ENCODE measurements at places on chromosomes 11 and 22.

GRCh38 chr11:32172848-32173834 is 82.3 kb downstream of the RCN1 start:
- DNase-seq = no peak

GRCh38 chr22:27718186-27719035 is 83.1 kb downstream of the MN1 start:
- DNase-seq = peak; percentile 75

- no peak for DNase-seq
Observed at GRCh38 chr22:19811211-19811621, 43.5 kb downstream of the GNB1L start.

DNA sequence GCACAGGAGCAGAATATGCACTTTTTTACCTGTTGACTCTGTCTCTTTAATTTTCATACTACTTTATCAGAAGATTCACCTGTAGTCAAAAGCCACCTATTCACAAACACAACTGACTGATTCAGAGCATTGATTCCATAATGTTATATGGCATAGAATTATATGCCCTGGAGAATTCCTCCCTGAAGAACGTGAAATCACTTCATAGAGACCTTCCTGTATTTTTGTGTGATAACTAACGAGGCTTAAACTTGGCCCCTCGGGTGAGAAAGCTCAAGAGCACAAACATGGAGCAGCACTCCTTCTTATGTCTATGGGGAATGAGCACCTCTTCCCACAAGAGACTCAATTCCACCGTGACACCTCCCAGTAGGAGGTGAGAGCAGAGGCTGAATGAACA is at the start of gene OR10A6:
Gene OR10A6 (minus strand): TSS at position 101 of the 400 bp plus-strand sequence. CDS start 2,606 bp downstream, outside the sequence.
- DNase-seq = no peak

- no peak for DNase-seq
Observed at GRCh38 chr11:10428453-10428852, 26.6 kb upstream of the AMPD3 start.

DNA sequence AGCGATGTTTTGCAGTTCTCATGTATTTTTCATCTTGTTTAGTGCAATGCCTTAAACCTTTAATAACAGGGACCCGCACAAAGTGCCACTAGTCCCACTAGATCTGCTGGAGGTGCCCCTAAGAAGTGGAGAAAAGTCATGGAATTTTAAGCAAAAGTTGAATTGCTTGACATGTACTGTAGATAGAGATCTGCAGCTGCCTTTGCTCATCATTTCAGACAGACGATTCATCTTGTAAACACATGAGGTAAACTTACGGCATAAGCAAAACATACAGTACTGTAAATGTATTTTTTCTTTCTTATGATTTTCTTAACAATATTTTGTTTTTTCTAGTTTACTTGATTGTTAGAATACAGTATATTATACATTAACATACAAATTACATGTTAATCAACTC is 295.6 kb downstream of the CASP12 start:
- DNase-seq = no peak

- DNase-seq = no peak
Observed at GRCh38 chr11:72394416-72394815, 39.9 kb downstream of the CLPB start.

DNA sequence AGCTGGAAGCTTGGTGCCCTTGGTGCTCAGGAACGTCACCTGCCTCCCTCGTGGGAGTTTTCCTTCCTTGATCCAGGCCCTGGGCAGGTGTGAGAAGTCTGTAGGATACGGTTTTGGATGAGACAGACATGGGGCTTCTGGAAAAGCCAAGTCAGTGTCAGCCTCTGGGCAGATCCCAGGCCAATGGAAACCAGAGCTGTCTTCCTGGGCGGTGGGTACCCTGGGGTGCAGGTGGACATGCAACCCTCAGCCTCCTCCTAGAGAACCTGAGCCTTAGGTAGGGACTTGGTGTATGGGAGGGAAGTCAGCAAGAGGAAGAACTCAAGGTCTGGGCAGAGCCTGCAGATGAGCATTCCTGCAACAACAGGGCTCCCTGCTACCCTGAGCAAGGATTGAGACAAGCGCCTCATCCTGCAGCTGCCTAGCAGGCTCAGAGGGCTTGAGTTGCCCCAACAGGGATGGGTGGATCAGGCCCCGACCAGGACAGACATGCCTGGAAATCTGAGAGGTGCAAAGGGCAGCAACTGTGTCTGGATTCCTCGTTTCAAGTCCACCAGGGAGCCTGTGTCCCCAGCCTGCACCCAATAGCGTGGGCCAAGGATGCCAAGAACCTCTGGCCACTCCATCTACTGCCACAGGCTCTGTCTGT is 37.6 kb upstream of the SYT13 start:
- no peak for DNase-seq

- DNase-seq = peak; percentile 46
Observed at GRCh38 chr11:65593518-65594414, 1.8 kb downstream of the KCNK7 start.

DNA sequence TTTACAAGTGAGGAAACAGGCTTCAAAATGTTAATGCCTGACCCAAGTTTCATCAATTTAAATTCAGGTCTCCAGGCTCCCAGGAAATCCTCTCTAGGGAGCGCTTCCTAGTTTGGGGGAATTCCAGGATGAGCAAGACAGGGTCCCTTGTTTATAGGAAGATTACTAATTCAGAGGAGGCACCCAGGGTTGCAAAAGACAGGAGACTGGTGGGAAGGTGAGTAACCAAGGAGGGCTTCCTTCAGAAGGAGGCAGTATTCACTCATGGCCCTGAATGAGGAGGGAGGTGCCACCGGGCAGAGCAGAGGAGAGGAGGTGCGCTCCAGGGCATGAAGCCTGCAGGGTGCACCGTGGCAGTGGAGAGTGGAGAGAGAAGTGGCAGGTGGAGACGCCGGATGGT is 1.6 kb downstream of the TMEM132A start:
- no peak for DNase-seq

DNA sequence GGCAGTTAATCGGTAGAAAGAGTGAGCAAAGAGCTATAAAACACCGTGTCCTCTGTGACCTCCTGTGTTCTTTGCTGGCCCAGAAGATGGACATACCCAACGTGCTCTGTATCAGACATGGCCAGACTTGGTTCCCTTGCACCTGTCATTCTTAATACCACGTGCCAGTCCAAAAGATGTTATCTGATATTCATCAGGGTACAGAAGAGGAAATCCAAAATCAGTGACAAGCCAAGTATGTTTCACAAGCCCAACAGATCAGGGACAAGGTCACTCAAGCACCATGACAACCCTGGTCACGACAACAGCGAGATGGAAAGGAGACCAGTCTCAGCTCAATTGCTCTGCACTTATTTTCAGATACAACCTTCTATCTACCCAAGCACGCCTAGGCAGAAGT is 3.4 kb downstream of the LRP4 start:
- no peak for DNase-seq

GRCh38 chr11:88284336-88285050 is 53.0 kb downstream of the CTSC start:
- no peak for DNase-seq

GRCh38 chr22:43798492-43798891 is 13.6 kb downstream of the EFCAB6 start:
- no peak for DNase-seq

- DNase-seq = no peak
Observed at GRCh38 chr11:84264066-84264465, 977.9 kb upstream of the CCDC90B start.

DNA sequence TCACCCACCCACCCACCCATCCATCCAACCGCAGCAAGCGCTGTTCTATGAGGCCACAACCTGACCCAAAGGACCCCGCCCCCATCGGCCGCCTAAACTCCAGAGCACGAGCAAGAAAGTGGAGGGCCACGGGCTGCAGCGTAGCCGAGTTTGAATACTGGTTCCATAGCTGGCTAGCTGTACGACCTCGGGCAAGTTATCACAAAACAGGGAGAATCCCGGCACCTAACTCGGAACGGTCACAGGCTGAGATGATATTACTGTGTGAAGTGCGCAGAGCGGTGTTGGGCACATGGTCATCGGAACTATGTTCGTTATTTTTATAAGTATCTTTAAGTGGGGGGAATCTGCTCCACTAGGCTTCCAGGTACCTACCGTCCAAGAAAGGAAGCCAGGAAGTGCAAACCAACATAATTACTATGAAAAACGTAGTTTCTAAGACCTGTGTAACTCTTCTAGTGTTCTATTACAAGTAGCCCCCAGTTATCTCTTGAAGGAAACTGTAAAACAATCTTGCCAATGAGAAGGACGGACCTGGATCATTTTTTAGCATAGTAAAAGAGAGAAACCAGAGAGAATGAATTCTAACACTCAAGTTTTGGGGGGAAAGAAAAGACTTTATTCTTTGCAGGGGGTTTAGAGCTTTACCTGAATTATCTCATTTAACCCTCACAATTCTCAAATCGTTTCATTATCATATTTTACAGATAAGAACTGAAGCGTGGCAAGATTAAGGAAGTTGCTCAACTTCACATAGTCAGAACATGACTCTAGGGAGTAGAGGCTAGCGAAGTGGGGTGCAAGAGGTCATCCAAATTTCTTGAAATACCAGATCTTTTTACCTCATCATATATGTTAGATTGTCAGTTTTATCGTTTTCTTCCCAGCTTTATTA is 663 bp upstream of the BUD13 start:
- no peak for DNase-seq

GRCh38 chr11:110272919-110273318 is 23.5 kb downstream of the RDX start:
- DNase-seq = no peak

GRCh38 chr11:69467646-69468045 is 13.8 kb upstream of the LINC01488 start:
- DNase-seq = no peak

DNA sequence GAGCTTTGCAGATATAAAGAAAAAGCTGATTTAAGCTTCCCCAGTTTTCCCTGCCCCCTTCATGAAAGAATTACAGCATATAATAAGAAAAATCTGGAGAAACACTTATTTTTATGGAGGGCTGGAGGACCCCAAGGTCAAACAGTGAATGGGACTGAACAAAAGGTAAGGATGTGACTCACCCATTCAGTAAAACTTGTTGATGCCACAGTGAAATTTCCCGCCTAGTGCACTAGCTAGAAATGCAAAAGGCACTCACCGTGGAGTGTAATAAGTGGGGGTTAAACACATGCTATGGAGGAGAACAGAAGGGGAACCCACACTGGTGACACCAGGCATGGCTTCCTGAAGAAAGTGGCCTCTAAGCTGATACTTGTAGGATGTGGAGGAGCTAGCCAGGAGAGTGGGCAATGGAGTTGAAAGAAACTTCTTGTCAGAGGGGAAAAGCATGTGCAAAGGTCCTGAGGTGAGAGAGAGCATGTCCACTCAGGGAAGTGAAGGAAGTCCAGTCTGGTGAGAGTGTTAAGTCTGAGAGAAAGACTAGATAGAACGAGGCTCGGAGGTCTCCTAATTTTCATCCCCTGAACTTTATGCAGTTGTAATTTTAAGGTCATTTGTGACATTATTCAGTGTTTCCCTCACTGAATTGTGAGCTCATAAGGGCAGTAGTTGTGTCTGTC is 77.1 kb downstream of the MIAT start:
- no peak for DNase-seq

GRCh38 chr11:73242251-73243092 is 24.4 kb downstream of the P2RY2 start:
- DNase-seq = peak; percentile 44
